Left ventricle myocardium superior (tissue), 1 donor: ENCODE measurements at places on chromosomes 2 and 18. TPM values are rescaled to one million over a fixed set of nuclear protein-coding genes. Genes with fewer than 3 reads are reported as not detected.
A peak's percentile ranks its signal among the peaks of the same experiment; 100 is the strongest.

- DNase-seq = peak; percentile 57
Observed at GRCh38 chr18:57819671-57820460, 16.8 kb upstream of the ATP8B1 start.

DNA sequence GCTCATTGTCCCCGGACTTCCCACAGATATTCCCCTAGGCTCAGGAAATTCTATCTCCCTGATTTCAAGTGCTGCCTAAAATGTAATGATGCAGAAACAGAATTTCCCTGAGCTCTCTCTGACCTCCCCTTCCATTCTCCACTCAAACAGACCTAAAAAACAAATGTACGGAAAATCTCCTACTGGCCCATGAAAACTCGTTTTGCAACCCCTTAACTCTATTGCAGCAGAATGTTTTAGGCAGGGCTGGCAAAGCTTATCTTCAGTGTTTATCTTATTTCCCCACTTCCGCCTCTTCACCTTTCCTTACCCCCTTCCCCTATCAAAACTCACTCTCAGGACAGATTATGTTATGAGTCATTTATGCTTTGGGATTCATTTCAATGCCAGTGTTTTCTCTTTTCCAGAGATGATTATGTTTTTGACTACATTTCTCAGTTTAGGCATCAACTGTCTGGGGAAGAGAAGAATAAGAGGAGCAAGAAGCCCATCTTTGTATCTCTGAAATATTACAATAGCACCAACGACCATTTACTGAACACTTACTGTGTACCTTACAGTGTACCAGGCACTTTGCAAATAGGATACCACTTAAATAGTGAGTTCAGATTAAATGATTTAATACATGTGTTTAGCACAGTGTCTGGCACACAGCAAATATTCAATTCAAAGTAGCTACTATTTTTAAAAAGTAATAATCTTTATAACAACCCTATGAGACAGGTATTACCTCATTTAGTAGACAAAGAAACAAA, 53.9 kb upstream of the STPG4 start:
- no peak for DNase-seq

- no peak for DNase-seq
Observed at GRCh38 chr2:9627310-9627709, 3.5 kb downstream of the YWHAQ start.

- DNase-seq = no peak
Observed at GRCh38 chr18:56191334-56191733, 447.1 kb downstream of the TXNL1 start.

- DNase-seq = no peak
Observed at GRCh38 chr2:168913495-168913894, 12.4 kb downstream of the G6PC2 start.

DNA sequence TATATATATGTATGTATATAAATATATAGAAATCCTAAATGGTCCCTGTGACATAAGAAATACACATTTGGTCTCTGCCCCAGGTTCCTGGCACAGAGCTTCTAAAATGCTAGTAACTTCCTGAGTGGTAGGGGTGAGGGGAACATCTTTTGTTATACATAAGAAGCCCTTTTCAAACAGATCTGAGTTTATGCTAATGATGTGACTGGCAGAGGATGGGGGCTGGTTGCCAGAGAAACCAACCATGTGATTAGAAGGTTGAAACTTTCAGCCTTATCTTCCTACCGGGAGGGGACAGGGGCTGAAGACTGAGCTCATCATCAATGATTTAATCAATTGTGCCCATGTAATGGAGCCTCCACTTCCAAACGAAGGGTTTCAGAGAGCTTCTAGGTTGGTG, 16.3 kb downstream of the MFSD2B start:
- no peak for DNase-seq

DNA sequence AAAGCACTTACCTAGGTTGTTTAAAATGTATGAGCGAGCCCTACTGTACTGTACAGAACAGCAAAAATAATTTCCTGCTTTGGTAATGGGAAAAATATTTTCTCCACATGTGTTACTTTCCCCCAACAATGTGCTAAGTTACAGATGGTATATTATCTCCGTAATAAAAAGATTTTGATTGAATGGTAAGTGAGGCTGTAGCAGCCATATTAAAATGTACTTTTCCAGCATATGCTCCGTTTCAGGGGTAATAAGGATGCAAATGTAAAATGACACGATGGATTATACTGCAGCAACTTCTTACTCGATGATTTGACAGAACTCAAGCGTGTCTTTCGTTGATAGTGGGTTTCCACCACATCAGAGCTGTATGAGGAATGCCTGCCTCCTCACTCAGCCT, 50.5 kb downstream of the OSBPL6 start:
- DNase-seq = no peak

GRCh38 chr2:65605743-65606058, 173.3 kb upstream of the SPRED2 start:
- no peak for DNase-seq

ABCG5 gene
- total RNA-seq = not detected

MARCHF4 gene
- total RNA-seq = not detected

IL1A gene
- total RNA-seq = not detected

GKN2 gene
- not detected for total RNA-seq

CNOT9 gene
- 18.6 TPM for total RNA-seq
